CD4-positive, alpha-beta T cell treated with Interleukin-2 at 100 ng/mL for 4 hours (primary cell): ENCODE measurements at places on chromosomes 1 and 21.
A peak's percentile ranks its signal among the peaks of the same experiment; 100 is the strongest.

DNA sequence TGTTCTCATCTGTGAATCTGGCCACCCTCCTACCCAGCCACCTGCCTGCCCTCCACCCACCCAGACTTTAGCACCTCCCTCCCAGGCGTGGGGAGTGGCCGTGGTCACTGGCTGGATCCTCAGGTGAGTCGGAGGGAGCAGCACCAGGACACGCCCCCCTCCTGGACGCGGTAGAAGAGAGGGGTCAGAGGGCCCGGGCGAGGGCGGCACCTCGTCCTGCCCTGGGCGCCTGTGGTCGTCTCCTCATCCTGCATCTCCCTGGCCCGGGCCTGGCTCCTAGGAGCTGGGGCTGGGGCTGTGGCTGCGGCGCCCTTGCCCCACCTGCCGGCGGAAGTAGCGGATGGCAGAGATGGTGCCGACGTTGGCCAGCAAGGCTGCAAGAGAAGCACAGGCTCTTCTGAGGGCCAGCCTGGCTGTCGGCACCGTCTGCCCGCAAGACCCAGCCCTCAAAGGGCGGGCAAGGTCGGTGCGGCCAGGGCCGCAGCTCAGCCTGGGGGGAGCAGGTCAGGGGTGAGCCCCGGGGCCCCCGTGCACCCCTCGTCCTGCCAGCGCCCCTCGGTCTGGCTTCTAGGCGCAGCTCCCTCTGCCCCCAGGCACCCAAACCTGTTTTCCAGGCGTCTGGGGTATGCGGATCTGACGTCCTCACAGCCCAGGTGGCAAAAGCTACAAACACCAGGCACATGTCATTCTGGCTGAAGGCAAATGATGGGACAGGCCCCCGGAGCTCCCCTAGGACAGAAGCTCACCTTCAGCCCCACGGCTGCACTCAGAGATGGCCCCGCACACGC is 5.8 kb downstream of the PERM1 start:
- peak; percentile 70 for DNase-seq

DNA sequence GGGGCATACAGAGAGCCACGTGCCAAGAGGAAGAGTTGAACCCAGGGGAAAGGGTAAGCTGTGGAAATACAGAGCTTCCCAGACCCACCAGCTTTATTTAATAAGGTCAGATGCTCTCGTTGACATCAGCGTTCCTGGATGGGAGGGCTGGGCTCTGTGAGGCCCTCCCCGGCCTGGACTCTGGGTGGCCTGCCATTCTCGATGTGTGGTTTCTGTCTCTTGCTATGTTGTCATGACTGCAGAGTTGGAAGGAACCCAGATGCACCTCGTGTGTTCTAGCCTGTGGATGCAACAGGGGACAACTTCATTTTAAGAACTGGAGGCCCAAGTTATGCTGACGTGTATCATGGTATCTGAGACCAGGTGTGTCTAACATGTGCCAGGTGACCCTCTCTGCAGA is 101.7 kb downstream of the PCBP3 start:
- no peak for DNase-seq

DNA sequence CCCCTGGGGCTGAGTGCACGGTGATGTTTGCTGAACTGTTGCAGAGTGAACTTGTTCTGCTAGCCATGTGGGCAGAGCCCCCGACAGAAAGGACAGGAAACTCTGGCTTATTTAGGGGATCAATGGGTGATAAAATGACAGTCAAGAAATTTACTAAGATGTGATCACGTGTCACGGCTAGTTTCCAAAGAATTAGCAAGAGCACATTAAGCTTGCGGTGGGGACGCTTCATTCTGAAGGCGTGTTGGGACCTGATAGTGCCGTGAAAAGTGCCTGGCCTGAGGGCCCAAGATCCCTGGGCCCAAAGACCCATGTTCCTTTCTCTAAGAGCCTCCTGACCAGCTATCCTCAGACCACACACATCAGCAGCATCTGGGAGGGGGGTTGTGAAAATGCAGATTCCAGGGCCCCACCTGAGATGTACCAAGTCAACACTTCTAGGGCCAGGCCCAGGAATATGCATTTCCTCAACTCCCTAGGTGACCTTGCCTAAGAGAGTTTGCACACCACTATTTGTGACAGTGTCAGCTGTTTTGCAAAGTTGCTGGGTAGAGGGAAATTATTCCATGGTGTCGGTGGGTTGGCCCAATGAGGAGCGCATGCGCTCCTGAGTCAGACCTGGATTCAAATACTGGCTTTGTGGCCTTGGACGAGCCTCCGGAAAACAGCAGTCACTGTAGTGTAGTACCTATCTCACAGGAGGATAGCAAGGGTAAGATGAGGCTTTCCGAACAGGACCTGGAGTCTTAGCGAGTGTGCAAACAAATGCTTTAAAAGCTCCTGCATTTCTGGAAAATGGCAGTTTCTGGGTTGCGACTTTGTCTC is 77.5 kb downstream of the SPSB1 start:
- DNase-seq, result no peak

DNA sequence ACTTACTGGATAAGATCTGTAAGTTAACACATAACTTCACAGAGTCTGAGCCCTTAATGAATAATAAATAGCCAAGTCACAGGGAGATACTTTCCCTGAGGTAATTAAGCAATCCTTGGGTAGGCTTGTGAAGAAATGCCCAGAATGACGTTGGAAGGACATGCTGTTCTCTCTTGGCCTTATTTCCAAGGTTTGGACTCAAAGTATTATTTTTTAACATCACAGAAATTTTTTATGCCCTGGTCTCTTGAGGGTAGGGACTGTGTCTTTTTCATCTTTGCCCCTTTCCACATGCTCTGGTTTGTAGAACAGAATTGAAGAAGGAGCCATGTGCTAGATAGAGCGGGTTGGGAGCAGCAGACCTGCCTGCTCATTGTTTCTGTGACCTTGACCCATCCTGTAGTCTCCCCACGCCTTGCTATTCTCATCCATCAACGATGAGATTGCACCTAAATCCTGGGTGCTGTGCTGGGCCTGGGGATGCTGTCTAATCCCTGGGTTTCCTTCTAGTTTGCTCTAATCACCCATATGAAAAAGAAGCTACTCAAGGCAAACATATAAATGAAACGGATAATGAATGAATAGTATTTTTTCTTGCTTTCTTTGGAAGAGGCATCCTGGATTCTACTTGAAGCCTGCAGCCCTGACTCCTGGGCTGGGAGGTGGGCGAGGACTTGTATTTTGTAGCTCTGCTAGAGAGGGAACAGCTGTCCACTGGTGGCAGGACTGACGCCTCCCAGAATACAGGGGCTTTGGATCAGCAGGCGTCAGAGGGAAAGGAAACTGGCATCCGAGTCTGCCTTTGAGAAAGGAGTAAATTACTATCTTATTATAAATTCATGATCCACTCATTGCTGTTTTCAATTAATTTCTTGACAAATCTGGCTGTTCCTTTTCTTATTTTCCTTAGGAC is 17.5 kb upstream of the LAMTOR5 start:
- no peak for DNase-seq
